ENCODE measurements at places on chromosomes 6 and 20.

- DNase-seq: no peak
Measured at GRCh38 chr6:22239261-22239921, 57.4 kb downstream of the PRL start.

DNA sequence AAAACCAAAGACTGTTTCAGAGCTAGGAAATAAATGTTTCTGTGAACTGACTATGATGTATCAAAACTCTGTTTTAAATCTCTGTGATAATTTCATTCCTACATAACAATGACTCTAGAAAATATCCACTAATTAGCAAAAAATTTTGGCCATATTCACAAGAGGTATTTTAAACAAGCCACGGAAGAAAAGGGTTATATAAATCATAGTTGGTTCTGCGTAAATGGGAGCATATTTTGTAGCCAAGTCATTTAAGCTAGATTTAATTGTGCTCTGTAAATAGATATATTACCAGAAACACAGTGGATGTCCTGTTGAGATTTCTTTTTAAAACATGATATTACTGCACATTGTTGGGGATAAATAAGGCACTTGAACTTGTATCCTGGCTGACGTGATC is 416.5 kb upstream of the PLCB4 start:
- DNase-seq: no peak

DNA sequence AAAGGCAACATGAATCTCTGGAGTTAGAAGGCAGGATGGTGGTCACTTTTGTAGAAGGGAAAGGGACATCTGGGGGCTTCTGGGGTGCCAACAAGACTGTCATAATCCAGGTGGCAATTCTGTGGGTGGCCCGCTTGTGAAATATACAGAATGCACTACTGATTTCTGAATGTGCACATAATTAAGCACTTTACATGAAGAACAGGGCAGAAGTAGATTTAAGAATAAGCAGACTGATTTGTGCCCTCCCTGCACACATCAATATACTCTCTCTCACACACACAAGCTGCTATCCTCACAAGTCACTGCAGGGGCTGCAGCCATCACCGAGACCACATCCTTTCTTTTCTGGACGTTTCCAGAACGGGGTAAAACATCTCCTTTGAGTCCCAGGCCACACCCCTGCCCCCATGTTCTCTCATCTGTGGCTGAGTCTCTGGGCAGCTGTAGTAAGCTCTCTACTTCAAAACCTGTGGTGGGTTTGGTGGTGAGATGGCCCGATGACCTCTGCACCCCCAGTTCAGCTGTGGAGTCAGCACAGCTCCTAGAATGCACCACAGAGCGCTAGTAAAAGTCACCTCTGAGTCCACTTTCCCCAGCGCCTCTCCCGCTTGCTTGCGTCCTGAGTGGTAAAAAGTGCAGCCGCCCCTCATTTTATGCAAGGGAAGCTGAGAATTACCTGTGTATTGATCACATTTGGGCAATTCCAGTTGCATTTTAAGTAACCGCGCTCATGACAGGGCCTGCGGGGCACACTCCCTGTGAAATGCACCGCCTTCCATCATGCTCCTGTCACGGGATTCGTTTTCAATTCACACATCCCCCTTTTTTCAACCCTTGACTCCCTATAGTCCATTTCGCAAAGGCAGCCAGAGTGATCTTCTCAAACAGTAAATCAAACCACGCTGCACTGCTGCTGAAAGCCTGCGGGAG is 115.5 kb downstream of the NFATC2 start:
- no peak for DNase-seq

DNA sequence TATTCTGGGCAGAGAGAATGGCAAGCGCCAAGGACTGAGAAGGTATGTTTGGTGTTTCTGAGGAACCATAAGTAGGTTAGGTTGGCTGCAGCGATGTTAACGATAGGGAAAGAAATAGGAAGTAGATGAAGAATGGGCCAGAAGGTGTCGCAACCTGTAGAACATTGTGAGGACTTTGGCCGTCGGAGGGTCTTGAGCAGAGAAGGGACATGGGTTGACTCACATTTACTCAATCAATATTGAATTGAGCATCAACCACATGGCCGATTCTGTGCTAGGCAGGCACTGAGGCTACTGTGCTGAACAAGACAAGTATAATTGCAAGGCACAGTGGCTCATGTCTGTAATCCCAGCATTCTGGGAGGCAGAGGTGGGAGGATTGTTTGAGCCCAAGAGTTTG is 26.8 kb upstream of the RPN2 start:
- no peak for DNase-seq

DNA sequence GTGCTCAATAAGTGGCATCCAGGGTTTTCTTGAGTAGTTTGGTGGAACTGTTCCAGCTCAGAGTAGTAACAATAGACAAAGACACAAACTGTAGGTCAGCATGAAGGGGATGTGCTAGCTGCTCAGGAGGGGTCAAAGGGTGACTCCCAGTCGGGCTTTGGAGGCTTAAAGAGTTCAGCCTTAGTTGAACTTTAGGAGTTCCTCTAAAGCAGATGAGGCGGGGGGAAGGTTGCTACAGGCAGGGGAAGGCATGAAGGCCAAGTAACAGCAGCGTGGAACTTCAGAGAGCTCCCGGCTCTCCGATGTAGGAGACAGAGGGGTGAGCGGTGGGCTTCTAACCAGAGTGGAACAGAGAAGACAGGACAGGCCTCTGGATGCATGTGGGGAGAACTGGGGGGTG is 115.5 kb upstream of the CD93 start:
- DNase-seq: no peak

GRCh38 chr6:13908955-13909381 is 15.8 kb upstream of the RNF182 start:
- peak; percentile 76 for DNase-seq

DNA sequence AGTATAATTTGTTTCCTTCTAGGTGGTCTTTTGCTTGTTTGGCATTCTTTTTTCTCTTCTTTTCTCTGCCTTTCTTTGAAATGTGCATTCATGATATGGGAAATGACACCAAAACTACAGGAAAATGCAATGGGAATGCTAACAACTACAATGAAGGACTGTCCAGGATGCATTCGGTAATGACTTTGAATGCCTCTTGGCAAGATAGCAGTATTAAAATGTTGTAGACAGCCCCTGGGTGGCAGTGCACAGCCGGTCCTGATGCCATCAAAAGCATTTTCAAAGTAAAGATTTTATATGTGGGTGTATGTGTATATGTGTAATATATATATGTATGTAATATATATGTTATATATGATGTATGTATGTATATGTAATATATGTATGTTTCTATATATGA is 218.8 kb upstream of the MMS22L start:
- DNase-seq: no peak

- no peak for DNase-seq
Measured at GRCh38 chr20:11880680-11881079, 37.0 kb upstream of the BTBD3 start.

Measured in GM13977 (cell line).